ENCODE measurements at places on chromosomes 2 and 18.

DNA sequence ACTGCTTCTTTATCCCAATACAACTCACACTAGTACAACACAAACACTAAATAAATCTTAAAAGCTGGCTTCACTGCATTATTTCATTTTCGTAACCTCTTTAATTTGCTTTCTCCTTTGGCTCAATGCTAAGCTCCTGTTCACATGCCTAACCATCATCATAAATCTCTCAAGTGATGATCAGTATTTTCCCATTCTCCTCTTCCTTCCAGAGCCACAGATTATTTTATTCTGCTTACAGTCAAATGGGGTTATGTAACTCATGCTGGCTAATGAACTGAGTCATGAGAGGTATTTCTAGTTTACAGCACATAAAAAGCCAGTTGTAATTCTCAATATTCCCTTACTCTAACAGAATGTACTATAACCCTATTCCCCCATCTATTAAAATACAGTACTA is 350.4 kb upstream of the ZC3H15 start:
- no peak for DNase-seq

DNA sequence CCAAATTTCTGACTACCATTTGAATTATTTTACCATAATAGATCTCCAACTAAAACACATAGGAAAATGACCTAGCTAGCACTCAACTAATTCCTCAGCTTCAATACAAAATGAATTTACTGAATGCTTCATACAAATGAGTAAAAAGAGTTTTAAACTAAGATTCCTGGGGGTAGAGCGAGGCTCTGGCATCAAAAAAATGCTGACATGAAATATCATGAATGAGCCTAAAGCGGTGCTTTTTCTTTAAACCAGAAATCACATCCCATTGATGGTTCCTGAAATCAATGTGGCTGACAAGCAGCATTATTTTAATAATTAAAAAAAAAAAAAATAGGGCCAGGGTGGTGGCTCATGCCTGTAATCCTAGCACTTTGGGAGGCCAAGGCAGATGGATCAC is 32.1 kb downstream of the WDR33 start:
- DNase-seq, result no peak

DNA sequence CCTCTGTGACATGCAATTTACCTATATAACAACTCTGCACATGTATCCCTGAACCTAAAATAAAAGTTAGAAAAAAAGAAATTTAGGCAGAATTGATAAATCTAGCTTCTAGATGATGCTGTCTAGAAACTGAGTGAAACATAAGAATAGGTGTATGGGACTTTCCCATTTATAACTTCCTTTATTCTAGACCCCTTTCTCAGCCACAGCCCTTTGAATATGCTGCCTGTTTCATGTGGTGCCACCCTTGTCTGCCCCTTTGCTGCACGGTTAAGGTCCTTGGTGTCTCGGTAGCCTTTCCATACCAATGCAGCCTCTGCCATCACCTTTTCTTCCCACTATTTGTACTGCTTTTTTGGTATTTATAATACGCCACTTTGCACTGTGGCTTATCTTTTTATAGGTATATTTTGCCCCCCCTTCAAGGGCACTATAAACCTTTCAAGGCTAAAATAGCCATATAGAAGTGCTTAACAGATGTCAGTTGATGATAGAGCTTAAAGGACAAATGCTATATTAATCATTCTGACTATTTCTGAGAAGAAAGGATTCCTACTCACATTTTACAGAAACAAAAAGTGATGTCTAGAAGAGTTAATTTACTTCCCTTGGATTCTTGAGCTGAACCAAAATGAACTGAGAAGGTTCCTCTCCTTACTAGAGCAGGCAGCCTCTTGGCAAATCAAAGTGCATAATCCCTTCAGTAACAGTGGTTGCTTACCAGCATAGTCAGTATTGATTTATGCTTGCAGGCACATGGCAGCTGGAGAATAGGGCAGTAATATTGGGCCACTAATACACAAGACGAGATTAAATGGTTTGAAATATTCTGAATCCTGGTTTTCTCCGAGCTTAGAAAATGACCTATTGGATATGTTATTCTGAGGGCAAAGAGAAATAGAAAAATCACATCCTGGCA is 88.1 kb upstream of the CYP26B1 start:
- no peak for DNase-seq

GRCh38 chr2:120820953-120821279 is 85.2 kb downstream of the GLI2 start:
- no peak for DNase-seq

DNA sequence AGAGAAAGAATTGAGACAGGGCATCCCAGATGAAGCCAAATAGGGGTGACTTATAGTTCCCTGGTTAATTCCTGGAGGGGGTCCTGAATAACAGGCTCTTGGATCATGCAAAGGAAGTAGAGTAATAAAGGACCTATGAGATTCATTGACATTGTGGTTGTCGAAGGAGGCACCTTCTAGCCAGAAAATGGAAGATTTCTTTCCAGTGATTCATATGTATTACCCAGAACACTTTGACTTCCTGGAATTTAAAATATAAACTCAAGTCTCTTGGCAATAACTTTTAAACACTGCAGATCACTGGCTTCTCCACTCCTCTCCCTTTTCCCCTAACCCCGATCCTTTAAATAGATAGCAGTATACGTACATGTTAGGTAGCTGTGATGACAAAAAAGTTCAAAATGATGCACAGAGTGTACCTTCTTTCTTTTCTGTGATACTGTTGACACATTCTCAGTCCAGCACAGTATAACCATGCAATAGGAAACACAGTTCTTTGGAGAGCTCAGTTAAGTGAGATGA is 211.8 kb downstream of the LTBP1 start:
- no peak for DNase-seq

DNA sequence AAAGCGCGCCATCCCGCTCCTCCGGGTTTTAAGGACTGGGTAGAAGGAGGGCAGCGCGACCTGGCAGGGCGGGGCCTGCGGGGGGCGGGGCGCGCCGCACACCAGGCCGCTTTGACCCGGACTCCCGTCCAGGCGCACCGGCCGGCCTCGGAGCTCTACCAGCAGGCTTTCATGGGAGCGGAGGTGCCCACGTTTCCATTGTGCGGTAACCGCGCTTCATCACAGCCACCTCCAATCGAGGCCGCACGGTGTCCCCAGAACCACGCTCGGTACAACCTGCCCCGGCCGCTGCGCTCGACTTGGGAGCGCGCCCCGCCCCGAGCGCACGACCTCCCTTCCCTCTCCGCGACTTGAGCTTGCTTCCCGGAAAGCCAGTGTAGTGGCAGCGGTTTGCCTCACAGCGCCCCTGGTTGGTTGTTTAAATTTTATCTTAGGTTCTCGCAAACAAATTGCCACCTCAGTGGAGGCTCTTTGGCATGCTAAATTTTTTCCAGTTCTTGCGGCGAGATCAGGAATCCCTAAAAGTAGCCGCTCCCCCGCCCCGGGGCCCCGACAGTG is 280 bp upstream of the CYP1B1 start:
- no peak for DNase-seq

GRCh38 chr2:223576873-223577272 is 25.3 kb downstream of the SCG2 start:
- no peak for DNase-seq

DNA sequence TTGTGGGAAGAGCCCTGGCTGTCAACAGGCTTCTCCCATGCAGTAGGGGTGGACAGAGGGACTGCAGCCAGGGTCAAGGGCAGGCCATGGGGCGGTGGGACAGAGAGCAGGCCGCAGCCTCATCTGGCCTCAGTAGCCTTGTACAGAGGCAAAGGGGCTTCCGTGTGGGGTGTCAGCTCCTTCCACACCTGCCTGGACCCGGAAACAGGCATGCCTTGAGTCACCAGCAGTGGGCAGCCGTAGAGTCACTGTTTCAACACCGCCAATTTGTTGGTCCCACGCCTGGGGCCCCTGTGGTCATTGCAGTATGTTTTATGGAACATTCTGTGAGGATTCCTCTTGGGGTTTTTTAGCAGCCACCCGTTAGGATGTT is 173.0 kb downstream of the SMAD7 start:
- DNase-seq, result no peak

GRCh38 chr2:74922592-74923227 is 35.7 kb upstream of the POLE4 start:
- DNase-seq, result no peak

- no peak for DNase-seq
Observed at GRCh38 chr2:180678625-180678972, 301.8 kb upstream of the UBE2E3 start.

- DNase-seq, result no peak
Observed at GRCh38 chr2:213253162-213253561, 31.1 kb upstream of the SPAG16 start.

GRCh38 chr18:3710712-3711301 is 260.8 kb downstream of the TGIF1 start:
- no peak for DNase-seq

GRCh38 chr2:18950361-18950851 is 361.0 kb upstream of the NT5C1B start:
- no peak for DNase-seq

Measured in activated CD4-positive, alpha-beta T cell treated with anti-CD3 and anti-CD28 coated beads, Interleukin-2, amount 50 U/mL, for 1 hour (primary cell).